ENCODE measurements at places on chromosomes 3 and 15.

- DNase-seq, result no peak
Observed at GRCh38 chr3:75863130-75863529, 77.8 kb upstream of the ZNF717 start.

DNA sequence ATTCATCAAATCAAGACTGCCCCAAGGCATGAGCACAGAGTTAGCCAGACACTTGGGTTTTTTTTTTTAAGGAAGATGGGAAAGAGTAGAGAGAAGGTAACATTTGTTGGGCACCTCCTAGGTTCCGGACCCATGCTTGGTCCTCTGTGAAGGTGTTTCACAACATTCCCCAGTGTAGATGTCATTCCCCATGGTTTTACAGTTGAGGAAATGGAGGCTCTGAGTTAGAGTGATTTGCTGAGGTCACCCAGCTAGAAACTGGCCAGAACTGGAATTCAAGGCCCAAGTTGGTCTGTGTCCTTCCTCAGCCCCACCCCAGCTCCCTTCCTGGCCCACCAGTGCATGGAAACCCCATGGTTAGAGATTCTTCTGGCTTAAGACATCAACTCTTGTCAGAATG lies 19.9 kb downstream of the WNT7A start:
- no peak for DNase-seq

DNA sequence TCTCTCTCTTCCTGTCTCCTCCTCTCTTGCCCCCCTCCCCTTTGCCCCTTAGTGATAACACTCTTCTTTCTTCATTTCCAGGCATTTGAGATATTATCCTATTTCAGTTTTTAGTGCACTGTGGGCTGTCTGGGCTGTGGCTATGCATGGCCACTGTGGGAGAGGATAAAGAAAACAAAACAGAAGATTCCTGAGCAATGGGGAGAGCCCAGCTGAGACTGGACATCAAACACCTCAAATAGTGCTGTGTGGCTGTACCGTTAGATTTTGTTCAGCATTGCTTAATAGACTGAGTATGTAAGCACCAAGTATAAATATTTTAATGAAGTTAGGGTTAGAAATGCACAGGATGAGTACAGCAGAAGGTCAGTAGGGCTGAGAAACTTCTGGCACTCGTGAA lies 7.9 kb upstream of the GBE1 start:
- DNase-seq, result no peak

- DNase-seq, result no peak
Observed at GRCh38 chr3:5888851-5889250, 701.3 kb downstream of the EDEM1 start.

GRCh38 chr15:31376511-31376910 lies 49.9 kb downstream of the KLF13 start:
- no peak for DNase-seq

DNA sequence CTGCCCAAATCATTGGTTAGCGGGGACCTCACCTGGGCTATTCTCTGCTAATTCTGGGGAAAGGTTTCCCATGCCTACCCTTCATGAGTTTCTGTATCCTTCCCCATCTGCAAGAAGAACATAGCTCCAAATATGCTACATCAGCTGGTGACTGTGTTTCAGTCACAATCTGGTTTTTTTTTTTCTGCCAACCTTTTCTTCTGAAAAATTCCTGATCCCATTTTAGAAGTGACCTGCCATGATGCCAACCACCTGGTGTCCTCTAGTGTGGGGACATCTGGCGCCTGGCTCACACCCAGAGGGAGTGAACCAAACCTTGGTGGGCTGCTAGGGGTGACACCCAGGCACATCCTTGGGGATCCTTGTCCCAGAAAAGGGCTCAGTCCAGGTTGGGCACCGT lies 76.1 kb downstream of the CHRD start:
- no peak for DNase-seq

DNA sequence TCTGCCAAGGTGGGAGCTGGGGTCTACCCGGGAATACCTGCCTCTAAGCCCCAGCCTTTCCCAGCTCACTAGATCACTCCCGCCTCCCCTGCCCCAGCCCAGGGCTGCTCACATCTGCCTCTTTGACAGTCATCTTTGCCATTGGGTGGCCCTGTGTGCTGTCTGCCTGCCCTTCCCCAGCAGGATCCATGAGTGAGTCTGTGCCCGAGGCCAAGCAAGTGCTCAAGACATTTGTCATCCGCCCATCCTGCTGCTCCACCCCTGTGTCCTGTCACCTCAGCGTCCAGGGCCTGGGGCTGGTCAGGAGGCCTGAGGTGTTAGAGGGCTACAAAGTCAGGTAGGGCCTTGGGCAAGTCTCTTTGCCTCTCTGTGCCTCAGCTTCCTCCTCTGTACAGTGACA lies 89.4 kb downstream of the LSM3 start:
- DNase-seq, result no peak

DNA sequence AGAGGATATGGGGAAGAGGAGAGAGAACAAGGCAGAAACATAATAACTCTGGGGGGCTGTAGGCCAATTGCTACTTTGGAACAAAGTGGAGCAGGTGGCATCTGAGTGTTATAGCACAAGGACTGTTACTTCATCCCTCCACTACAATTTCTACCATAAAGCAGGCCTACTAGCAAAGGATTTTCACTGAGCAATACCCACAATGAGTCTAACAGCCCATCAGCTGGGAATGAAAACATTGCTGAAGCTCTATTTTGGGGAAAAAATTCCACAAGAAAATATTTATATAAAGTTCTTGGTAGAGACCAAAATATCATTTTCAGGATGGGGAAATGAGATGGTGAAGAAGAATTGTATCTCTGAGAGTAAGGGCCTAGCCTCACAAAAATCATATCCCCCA lies 3.6 kb upstream of the SHC4 start:
- DNase-seq, result no peak

GRCh38 chr15:29637555-29637954 lies 184.7 kb downstream of the TJP1 start:
- no peak for DNase-seq

DNA sequence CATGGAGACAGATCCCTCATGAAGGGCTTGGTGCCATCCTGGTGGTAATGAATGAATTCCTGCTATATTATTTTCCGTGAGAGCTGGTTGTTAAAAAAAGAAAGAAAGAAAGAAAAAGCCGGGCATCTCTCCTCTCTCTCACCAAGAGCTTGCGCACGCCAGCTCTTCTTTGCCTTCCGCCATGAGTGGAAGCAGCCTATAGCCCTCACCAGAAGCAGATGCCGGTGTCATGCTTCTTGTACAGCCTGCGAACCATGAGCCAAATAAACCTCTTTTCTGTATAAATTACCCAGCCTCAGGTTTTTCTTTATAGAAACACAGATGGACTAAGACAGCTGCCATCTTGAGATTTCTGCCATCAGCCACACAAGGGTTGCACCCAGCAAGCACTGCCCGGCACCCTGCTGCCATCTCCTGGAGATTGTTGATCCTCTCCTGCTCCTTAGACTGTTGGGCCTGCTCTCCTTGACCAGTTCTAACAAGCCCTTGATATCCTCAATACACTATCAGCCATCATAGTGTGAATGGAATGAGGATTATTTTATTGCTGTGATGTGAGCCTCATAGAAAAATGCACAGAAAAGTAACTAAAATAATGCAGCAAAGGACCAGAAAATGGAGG lies 3.5 kb upstream of the AHSG start:
- no peak for DNase-seq

DNA sequence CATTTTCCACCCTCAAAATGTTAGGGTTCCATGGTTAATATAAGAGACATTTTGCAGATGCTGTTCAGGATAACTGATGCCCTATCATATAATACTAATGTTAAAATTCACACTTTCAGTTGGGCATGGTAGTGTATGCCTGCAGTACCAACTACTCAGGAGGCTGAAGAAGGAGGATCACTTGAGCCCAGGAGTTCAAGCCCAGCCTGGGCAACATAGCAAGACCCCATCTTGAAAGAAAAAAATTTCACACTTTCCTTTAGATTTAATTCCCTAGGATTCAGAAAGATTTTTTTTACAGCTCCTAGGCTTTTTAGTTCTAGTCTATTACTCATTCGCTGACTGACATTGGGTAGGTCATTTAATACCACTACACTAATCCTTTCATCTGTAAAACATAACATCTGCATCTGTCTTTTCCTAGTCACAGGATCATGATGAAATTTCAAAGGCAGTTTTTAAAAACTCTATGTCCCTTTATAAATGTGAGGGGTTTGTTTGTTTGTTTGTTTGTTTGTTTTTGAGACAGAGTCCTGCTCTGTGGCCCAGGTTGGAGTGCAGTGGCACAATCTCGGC lies 103.7 kb downstream of the MYO5A start:
- DNase-seq, result no peak

DNA sequence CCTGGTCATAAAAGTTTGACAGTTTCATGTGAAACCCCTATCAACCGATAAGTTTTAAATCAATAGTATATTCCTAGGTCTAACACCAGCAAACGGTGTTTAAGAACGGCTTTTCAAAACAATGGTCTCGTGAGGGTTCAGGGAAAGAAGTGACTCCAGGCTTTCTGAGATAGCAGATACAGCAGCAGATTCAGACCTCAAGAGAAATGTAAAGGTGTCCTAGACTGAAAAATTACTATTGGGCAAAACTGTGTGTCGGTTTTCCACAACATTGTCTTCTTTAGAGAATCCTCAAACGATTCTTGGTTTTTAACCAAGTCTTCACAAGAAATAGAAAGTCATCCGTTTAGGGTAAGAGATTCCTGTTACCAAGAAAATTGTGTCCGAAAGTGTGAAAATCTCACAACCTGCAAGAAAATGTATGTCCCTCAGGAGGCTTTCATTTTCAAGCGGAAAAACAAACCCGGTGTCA lies 1.2 kb downstream of the SETD2 start:
- no peak for DNase-seq

- DNase-seq, result no peak
Observed at GRCh38 chr3:37535526-37536432, 325.9 kb upstream of the CTDSPL start.

GRCh38 chr15:27576576-27576975 lies 522.5 kb downstream of the OCA2 start:
- no peak for DNase-seq

GRCh38 chr3:108489776-108490175 lies 20.6 kb downstream of the MYH15 start:
- peak; percentile 8 for DNase-seq

GRCh38 chr15:60784483-60785254 lies 305.7 kb upstream of the ICE2 start:
- DNase-seq, result no peak

- no peak for DNase-seq
Observed at GRCh38 chr15:69104050-69104750, 56.2 kb upstream of the GLCE start.

DNA sequence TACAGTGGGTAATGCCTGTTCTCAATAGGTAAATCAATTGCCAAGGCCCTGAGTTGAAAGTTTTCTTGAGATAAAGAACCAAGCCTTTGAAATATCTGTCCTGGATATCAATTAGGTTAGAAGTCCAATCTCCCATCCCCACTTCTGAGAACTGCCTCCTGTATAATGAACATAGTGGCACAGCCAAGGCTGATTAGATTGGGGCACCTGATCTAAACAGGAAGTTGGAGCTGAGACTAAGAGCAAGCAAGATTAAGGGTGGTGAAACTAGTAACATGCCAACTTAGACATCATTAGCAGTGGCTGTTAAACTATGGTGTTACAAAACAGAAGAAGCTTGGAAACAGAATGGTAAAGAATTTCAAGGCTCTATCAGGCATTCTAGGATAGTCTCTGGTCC lies 137.7 kb upstream of the TMEM108 start:
- DNase-seq, result no peak

DNA sequence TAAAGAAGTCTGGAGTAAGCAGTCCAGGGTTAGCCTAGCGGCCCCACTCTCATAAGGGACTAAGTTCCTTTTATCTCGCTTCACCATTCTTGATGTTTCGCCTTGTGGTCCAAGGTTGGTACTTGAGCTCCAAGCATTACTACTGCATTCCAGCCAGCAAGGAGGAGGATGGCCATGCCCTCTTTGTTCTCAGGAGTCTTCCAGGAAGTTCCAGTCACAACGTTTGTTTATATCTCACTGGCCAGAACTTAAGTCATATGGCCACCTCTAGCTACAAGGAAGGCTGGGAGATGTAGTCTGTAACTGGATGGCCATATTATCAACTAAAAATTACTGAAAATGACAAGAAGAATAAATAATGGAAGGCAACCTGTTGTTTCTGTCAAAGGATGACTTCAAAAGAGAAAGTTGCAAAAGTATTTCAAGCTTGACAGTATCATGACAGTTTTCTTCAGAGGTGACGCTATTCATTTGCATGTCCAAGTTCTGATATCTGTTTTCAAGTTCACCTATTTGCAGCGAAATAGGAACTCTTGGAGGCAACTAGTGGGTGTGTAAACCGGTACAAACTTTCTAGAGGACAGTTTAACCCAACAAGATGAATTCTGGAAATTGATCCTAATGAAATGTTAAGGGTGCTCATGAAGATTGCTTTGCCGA lies 118.6 kb downstream of the PGPEP1L start:
- DNase-seq, result no peak

DNA sequence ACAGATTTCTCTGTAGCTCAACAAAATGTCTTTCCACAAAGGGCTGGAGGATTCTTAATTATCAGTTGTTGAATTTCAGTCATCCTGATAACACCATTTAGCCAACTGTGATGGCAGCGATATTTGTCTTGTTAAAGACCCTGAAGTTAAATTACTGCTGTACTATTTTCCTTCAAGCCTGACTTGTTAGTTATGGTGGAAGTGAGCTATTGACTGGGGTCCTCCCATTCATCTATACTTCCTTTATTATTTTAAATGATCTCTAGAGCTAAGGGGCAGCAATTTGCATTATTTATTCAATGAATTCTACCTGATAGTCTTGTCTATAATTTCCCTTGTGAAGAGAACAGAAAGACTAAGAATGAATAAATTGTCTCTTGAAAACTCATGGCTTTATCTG lies 64.1 kb downstream of the RBMS3 start:
- DNase-seq, result no peak

- DNase-seq, result no peak
Observed at GRCh38 chr15:68423359-68424296, 8.3 kb downstream of the ITGA11 start.

- DNase-seq, result no peak
Observed at GRCh38 chr3:172903642-172904320, 153.3 kb downstream of the ECT2 start.

DNA sequence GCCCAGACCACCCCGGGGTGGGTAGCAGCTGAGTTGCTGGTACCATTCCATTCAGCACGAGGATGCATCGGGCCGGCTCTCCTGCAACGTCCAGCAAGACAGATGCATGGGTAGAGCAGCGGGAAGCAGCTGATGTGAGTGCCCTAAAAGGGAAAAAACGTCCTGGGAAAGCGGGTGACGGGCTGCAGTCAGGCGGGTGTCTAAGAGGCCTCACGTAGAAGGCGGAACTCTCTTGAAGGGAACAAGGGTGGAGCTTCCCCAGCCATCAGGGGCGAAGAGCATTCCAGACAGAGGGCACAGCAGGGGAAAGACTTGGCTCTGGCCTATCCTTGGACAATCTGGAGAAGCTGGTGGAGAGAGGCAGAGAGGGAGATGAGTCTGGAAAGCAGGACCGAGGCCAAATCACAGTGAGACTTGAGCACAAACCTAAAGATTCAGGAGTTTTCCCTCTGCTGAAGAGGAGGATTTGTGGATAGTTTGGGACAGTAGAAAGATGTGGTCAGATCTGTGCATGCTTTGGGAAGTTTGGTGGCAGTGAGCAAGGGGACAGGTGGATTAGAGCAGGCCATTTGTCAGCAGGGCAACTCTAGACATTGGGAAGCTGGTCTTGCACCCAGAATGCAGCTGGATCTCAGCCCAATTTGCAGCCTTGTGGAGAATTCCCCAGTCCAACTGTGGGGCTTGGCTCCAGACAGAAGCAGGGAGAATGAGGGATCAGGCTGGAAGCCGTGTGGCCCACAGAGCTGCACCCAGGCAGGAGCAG lies 70.7 kb downstream of the SEMA5B start:
- no peak for DNase-seq

GRCh38 chr3:31439890-31440750 lies 92.6 kb upstream of the STT3B start:
- DNase-seq, result no peak

GRCh38 chr15:67831363-67831762 lies 6.1 kb downstream of the SKOR1 start:
- no peak for DNase-seq

All from stimulated activated CD8-positive, alpha-beta memory T cell treated with anti-CD3 and anti-CD28 coated beads, Interleukin-15, amount 100 ng/mL, for 4 hours (primary cell).